ENCODE measurements at places on chromosomes 13 and 19.

DNA sequence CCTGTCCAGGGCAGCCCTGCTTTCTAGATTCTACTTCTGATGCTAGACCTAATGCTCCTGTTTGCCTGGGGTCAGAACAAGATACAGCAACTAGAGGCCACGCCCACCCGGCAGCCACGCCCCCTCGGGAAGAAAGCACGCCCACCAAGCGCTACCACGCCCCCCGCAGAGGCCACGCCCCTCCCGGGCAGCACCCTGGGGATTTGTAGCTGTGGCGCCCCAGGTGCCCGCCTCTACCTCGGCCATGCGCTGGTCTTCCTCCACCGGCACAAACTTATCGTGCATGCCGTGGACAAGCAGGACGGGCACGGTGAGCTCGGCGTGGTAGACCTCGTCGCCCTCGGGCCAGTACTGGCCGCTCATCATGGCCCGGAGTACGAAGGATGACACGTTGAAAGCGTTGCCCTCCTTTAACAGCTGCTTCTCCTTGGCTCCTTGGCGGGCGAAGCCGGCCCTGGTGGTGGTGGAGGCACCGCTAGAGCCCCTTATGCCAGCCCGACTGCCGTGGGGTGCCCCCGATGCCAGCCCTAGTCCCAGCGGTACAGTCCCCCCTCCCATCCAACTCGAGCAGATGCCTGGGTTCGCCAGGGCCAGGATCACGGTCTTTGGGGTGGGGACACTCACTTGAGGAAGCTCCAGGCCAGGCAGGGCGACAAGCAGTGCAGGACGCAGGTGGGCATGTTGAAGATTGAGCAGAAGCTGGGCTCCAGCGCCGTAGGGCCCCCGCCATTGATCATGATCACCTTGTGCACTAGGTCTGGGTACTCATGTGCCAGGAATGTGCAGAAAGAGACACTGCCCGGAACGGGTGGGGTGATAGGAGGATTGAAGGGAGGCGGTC, 9.0 kb downstream of the ABHD8 start:
- no peak for DNase-seq

GRCh38 chr13:100619940-100620339, 31.4 kb upstream of the GGACT start:
- no peak for DNase-seq

DNA sequence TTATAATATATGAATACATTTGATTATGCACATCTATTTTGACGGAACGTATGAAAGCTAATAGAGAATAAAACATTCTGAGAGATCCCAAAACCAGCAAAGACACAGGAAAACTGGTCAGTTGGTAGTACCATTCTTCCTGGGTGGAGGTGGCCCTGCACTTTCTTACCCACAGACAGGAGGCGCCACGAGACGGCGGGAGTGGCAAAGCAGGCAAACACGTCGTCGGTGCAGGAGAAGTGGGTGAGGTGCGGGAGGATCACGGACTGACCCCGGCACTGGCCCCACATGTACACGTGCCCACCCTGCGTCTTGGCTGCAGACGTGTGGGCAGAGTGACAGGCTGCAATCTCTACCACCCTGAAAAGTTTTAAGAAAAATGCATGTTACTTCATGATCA, 36.1 kb downstream of the RCBTB1 start:
- no peak for DNase-seq

DNA sequence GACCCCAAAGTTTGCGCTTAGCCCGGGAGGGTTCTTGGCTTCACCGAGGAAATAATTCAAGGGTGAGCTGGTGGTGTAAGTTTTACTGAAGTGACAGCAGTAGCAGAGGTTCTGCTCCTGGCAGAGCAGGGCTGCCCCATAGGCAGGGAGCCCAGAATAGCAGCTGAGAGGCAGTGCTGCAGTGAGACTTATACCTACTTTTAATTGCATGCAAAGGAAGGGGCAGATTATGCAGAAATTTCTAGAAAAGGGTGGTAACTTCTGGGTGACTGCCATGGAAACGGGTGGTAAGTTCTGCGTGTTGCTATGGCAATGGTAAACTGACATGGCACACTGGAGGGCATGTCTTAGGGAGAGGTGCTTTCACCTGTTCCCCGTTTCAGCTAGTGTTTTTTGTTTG, 17.5 kb upstream of the CAMSAP3 start:
- no peak for DNase-seq

DNA sequence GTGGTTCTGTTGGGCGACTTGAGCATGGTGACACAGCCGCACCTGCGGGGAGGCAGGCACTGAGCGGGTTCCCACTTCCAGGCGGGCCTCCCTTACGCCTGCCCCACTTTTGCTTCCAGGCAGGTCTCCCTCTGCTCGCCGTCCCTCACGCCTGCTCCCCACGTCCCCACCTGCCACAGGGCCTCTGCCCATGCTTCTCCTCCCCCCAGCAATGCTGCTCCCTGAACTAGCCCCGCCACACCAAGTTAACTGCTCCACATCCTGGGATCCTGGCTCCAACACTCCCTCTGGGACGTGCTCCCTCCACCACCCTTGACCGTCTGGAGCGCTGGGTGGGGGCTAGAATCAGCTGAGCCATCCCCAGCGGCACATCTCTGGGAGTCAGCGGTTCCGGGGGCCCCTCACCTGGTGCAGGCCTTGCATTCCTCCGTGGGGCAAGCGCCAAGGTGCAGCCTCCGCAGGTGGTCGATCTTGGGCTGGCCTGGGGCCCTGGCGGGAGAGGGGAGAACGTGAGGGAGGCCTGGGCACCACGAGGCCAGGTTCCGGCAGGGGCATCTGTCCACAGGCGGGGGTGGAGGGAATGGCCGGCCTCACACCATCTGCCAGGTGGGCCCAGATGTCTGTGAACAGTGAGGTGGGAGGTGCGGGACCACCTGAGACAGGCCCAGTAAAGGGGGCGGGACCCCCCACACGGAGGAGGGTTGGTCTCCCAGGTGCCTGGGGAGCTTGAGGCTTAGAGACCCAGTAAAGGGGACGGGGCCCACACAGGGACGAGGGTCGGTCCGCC, 9.2 kb downstream of the CFD start:
- no peak for DNase-seq

GRCh38 chr19:54114340-54115108, 933 bp downstream of the TFPT start:
- peak; percentile 46 for DNase-seq

GRCh38 chr19:21474671-21475181, 30.7 kb upstream of the ZNF429 start:
- DNase-seq: peak; percentile 70

GRCh38 chr13:50463719-50464118, 379.8 kb downstream of the DLEU7 start:
- no peak for DNase-seq

DNA sequence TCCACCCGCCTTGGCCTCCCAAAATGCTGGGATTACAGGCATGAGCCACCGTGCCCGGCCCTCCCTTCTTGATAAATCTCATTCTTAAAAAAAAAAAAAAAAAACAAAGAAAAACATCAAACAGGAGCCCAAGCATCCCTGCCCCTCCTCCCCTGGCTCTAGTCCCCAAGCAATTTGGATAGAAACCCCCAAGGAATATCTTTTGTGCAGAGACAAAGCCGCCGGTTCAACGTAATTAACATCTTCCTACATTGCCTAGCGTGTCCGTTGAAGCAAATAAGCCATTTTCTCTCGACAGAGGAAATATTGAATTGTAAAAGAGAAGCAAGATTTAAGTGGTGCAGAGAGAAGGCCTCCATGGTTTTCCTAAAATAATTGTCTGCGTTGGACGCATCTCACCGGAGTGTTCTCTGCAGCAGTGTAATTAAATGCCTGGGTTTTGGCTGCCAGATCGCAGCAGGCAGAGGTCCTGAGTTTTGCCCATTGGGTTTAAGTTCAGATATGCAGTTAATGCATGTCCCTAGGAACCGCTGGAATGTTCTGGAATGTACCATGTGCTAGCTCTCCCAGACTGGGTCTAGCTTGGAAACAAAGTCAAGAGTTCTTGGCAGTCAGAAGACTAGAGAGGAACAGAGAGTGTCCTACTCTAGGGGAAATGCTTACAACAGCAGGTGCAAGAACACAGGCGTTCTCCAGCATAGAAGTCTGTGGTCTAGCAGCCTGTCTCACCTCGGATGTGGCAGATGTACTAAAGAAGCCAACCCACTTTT, 30.8 kb downstream of the PIN1 start:
- DNase-seq: no peak

GRCh38 chr13:60009300-60010253, 154.2 kb downstream of the DIAPH3 start:
- no peak for DNase-seq

GRCh38 chr13:42699912-42700311, 81.5 kb upstream of the FAM216B start:
- DNase-seq: no peak

GRCh38 chr13:112926003-112926402, 43.0 kb upstream of the MCF2L start:
- no peak for DNase-seq

- no peak for DNase-seq
Observed at GRCh38 chr19:16473875-16474392, 2.2 kb upstream of the EPS15L1 start.

DNA sequence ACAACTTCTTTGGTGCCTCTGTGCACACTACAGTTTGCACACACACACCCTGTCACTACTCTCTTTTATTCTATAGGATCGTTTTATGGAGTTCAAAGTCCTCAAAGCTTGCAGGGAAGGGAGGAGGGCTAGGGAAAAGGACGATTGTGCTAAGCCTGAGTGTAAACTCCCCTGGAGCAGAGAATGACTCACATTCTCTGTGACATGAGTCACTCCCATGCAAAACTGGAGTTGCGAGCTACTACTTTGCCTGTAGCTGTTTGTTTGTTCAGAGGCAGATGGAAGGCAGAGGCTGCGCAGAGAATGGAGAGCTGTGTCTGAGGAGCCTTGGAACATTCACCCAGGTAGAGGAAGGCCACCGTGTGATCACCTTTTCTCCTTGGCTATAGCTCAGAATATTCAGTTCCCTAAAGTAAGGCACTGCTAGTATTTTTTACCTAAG, 80.5 kb upstream of the MBNL2 start:
- no peak for DNase-seq

- DNase-seq: no peak
Observed at GRCh38 chr13:20389696-20390525, 135.7 kb downstream of the CRYL1 start.

- no peak for DNase-seq
Observed at GRCh38 chr19:15149737-15150136, 42.5 kb downstream of the SYDE1 start.

- no peak for DNase-seq
Observed at GRCh38 chr19:44719262-44719701, 20.3 kb downstream of the CEACAM16 start.

DNA sequence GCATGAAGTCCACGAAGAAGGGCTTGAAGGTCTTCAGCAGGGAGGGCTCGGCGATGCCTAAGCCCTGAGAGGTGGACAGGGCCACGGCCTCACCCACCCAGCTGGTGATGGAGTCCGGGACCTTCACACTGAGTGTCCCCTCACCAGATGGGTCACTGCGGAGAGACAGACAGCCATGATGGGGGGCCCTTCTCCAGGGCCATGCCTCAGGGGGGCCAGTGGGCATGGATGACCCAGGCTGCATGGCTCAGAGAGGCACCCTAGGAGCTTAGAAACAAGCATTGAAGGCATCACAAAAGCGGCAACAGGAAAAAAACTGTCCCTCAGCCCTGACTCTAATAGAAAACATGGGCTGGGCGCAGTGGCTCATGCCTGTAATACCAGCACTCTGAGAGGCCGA, 63.2 kb downstream of the F2RL3 start:
- DNase-seq: no peak

DNA sequence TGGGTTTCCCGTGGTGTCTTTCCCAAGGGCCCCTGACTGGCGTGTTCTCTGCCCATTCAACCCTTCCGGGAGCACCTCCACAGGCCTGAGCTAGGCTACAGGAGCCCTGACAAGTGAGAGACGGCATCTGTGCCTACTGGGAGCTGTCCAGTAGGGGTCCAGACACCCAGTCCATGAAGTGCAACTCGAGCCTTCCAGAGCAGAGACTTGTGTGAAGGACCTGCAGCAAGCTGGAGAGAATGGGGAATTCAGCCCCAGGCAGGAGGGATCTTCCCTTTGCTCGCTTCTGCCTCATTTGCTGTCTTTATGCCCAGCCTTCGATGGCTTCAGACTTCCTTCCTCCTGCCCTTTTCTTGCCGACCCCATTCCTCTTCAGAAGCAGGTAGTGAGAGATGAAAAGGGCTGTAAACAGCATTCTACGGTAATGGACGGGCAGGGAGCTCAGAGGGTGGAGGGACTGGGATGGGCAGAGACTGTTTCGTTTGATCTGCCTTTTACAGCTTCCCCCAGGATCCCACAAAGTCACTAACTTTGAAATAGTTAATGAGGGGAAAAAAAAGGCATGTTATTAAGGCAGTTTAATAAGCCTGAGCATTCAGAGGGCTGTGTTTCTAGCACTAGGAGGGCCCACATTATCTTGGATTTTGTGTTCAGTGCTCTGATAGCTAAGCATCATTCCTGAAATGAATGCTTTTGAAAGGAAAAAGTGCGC, 327.6 kb downstream of the FGF9 start:
- DNase-seq: no peak

GRCh38 chr13:68708336-68708908, 1399.2 kb upstream of the ATXN8OS start:
- no peak for DNase-seq

- no peak for DNase-seq
Observed at GRCh38 chr19:30090963-30091362, 148.9 kb downstream of the URI1 start.

DNA sequence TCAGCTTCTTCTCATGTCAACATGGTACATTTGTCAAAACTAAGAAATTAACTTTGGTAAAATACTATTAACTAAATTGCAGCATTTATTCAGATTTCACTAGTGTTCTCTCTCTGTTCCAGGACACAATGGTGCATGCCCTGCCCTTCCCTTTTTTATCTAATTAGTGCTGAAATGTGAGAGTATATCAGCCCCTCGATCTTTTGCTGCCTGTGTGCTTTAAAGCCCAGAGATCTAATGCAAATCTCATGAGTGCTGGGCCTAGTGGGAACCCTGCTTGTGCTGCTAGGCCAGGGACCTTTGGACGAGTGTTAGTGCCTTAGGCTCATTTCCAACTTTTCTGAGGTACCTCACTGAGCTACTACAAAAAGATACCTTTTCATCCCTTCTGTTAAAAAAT, 221.1 kb upstream of the EDNRB start:
- DNase-seq: no peak

DNA sequence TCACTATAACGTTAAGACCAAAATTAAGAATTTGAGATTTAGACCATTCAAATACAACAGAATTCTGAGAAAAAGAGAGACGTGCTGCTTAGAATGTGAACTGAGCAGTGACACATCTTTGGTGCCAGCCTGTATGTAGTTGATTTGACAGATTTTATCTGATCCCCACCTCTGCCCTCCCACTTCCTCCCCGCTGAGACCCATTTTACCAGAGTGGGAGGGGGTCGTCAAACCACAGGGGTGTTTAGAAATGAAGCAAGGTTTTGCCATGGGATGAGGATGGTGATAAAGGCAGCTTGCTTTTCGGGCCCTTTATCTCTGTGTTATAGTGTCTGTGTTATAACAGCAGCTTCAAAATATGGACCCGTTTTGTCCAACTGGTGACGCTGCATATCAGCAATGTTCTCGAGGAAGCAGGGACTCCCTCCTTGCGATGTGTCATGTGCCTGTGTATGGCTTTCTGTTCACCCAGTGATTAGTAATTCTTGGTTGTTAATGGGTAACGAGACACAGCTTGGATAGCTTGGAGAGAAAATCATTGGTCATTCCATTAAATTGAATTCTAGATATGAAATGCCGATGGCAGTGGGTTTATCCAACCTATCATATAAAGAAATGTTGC, 125.0 kb downstream of the HS6ST3 start:
- no peak for DNase-seq
